Stimulated activated CD4-positive, alpha-beta T cell treated with anti-CD3 and anti-CD28 coated beads, TNF-alpha, amount 100 ng/mL, for 48 hours (primary cell): ENCODE measurements at places on chromosomes 6 and 20.

GRCh38 chr6:34074064-34074742, 71.7 kb downstream of the GRM4 start:
- DNase-seq: no peak

DNA sequence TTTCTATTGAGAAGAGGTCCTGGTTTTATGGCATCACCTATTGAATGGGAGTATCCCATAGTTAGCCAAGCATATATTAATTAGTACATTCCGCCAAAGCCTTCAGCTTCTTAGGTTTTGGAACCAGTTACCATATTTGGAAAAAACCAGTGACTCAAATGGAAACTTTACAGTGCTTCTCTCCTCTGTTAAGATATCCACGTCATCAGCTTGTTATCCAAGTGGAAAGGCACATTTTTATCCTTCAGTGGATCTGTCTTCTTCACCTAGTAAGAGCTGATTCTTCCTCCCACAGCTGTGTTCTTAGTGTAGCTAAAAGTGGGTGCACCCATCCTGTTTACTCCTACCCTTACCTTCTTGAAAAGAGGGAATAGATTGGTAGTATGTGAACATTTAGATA, 34.5 kb downstream of the TPD52L1 start:
- DNase-seq: no peak

DNA sequence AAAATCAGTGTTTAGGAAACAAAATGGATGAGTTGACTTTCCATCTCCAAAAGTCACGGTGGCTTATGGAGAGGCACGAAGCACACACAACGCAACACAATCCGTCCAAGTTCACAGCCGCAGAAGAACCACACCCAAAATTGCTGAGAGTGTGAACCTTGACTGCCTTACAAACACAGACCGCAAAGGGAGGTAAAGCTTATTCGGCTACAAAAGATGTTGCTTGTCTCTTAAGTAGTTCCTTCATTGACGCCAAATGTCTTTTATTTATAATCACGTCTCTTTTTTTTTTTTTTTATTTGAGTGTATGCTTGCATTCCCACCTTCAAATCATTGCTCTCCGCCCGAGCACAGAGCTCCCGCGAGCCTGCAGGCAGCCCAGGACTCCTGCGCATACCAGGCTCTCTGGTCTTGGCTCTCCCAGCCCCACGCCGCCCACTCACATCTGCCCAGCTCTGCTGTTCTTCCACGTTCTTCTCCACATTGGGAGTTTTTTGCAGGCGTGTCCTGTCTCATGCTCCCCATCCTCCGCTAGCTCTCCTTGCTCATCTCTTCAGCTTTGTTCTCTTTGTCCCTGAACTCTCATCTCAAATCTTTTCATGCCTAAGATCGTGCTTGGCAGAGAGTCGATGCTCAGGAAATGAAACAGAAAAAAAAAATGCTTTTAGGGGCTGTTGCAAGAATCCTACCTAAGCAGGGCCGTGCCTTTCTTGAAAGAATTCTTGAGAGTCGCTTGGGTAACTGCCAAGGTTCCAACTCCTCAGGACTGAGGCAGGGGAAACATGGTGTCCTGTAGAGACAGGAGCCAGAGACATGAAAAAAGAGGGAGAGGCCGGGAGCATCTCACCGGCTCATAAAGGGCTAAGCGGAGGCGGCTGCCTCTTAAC, 25.8 kb downstream of the LY86 start:
- DNase-seq: no peak

- no peak for DNase-seq
These were observed 159.8 kb upstream of the GGTLC1 start for GRCh38 chr20:24148372-24148771.

GRCh38 chr20:34709831-34710567, 5.9 kb downstream of the TP53INP2 start:
- DNase-seq: peak; percentile 30

- DNase-seq: no peak
These were observed 179.4 kb downstream of the NRN1 start for GRCh38 chr6:5827056-5827904.

DNA sequence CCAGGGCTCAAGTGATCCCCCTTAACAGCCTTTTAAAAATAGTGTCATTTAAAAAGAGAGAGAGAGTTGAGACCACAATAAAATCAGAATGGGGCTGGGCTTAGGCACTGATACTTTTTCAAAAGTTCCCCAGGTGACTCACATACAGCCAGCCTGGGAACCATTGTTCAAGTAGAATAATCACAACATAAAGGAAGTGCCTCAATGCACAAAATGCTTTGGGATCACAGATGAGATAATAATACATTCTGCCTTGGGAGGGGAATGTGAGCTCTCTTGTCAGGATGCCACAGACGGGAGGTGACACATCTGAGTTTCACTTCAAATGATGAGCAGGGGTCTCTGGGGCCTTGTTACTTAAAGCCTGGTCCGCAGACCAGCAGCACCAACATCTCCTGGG, 34.0 kb upstream of the GABRR1 start:
- no peak for DNase-seq

DNA sequence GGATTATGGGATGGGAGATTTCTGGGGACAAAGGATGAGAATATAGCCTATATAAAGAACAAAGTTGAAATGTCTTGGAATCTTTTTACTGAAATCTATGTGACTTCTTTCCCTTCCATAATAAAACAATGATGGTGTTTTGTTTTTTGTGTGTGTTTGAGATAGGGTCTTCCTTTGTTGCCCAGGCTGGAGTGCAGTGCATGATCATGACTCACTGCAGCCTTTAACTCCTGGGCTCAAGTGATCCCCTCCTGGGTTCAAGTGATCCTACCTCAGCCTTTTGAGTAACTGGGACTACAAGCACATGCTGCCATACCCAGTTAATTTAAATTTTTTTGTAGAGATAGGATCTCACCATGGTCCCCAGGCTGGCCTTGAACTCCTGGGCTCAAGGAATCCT, 50.9 kb downstream of the FAM217A start:
- no peak for DNase-seq

DNA sequence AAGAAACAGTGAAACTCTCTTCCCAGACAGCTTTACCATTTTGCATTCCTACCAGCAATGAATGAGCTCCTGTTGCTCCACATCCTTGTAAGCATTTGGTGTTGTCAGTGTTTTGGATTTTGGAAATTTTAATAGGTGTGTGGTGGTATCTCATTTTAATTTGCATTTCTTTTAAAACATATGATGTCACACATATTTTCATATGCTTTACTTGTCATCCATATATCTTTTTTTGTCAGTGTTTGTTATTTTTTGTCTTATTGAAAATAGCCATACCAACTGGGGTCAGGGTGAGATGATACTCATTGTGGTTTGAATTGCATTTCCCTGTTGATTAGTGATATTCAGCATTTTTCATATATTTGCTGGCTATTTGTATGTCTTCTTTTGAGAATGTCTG, 119.5 kb upstream of the FOXA2 start:
- DNase-seq: no peak

DNA sequence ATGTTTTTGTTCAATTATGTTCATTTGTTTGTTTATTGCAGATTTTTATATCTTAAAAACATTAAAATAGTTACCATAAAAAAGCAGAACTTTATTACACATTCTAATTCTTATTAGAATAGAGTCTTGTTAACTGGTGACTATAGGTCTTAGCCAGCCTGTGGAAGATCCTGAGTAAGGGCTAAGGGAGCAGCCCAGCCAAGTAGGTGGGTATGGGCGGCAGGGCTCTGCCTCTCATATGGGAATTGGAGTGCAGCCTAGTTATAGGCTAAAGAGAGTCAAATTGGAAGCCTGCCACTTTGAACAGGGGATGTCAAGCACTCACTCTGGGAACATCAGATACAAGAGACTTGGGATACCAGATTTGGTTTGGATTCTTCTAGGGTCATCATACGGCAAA, 10.5 kb upstream of the HSF2 start:
- no peak for DNase-seq

DNA sequence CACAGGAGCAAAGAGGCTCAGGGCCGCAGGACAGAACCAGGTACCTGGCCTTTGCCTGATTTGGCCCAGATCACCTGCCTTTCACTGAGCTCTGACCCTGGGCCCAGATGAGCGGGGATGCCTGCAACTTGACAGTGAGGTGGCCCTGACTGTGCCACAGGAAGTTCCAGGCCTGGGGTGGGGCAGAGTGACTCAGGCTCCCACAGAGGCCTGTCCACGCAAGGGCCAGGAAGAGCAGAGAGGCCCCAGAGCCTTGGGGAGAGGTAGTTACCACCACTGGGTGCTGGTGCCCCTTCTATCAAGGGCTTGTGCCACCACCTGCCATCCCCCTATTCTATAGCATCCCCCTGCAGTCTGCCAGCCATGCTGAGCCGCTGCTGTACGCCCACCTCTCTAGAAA, 4.1 kb upstream of the NOL4L start:
- DNase-seq: no peak

DNA sequence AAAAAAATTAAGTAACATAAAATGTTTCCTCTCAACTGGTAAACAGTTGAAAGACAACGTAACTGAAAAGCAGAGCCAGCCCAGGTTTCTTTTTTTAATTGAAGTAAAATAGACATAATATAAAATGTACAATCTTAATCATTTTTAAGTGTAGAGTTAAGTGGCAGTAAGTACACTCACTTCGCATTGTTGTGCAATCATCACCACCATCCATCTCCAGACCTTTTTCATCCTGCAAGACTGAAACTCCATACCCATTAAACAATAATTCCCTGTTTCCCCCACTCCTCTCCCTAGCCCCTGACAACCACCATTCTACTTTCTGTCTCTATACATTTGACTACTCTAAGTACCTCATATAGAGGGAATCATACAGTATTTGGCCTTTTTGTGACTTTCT, 395.7 kb downstream of the RNGTT start:
- no peak for DNase-seq

GRCh38 chr6:32622545-32623401, 14.4 kb upstream of the HLA-DQA1 start:
- DNase-seq: peak; percentile 37

- DNase-seq: no peak
These were observed 118.1 kb downstream of the RWDD2A start for GRCh38 chr6:83311231-83311630.

GRCh38 chr6:132070356-132070755, 119.2 kb upstream of the CCN2 start:
- no peak for DNase-seq

- DNase-seq: no peak
These were observed 3.3 kb downstream of the ADGRB3 start for GRCh38 chr6:68638230-68638900.

DNA sequence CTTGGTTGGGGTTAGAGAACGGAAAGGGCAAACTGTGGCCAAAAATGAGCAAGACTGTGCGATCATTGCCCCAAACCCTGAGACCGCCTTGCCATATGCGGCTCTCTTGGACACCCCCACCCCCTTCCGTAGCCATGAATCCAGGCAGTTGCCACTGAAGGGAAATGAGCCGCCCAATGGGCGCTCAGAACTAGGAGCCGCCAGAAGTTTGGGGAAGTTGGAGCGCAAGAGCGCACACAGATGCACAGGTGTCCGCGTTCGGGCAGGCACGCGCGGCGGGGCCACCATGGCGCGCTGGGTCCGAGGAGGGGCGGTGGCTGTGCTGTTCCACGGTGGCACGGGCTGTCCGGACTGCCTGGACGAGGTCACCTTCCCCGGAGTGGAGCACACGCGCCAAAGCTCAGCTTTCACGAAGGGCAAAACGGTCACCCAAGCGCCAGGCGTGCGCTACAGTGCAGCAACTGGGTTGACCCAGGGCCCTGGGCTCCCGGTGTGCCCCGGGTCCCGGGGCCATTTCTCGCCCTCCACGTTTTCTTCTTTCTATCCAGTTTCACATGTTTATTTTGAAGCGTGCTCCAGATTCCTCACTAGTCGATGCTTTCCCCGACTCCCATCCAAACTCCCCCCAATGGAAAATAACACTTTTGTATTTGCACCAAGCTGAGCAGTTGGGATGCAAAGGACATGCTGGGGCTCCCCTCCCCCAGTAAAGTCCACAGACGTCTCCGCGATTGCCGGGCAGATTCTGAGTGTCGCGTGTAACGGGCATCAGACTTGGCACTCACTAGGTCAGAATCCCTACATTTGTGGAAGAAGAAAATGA, 906 bp upstream of the PDE10A start:
- DNase-seq: no peak

DNA sequence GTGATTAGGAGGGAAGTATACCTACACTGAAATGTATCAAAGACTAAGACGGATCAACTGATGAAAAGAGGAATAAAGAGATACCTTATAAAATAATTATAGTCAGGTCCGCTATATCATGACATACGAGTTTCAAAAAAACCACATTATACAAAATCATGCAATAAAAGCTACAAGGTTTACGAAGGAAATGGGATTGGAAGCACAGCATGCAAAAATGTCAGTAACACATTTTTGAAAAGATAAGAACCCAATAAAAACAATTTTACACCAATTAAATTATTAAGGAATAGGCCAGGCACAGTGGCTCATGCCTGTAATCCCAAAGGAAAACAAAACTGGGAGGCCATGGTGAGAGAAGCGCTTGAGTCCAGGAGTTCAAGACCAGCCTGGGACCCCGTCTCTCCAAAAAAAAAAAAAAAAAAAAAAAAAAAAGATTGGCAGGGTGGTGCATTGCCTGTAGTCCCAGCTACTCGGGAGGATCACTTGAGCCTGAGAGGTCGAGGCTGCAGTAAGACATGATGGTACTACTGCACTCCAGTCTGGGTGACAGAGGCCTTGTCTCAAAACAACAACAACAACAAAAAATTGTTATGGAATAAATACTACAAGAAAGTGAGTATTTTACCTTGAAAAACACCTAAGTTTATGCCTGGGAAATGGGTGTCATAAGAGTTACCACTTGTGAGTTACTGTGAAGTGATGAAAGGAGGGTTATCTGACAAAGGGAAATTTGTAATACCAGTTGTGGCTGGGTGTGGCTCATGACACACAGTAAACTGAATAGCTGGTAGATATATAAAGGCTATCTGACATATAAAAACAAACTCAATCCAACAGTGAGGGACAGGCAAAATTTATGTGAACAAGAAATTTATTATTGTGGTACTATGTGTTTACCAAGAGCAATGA, 45.2 kb downstream of the RANBP9 start:
- DNase-seq: no peak

GRCh38 chr20:12737900-12738299, 270.9 kb upstream of the SPTLC3 start:
- DNase-seq: no peak

DNA sequence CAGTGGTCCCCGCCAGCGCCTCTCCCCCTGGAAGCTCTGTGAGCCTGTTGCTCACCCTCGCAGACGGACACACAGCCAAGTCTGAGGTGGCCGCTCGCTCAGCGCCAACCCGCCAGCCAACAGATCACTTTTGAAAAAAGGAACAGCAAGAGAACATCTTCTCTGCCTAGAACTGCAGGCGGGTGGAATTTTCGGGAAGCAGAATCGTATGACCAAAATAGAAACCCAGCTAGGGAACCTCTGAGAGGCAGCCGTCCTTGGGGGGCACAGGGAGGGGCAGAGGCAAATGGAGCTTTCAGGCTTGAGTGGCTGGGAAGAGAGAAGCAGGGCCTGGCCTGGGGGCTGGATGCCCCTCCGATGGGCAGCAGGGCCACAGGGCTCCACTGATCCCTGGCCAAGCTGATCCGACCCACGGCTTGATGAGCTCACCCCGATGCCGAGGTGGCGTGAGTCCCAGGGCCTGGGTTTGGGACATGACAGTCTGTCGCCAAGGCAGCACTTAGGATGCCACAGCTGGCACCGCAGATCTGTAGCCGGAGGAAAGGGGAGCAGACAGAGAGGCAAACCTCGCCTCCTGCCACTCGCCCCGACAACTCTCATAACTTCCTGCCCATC, 9.8 kb downstream of the NFATC2 start:
- no peak for DNase-seq

- no peak for DNase-seq
These were observed at the start of gene MUC22 for GRCh38 chr6:31010393-31011060. Gene MUC22 (plus strand): TSS chr6:31010474. CDS start chr6:31010707, 233 bp downstream.
